ENCODE measurements at places on chromosomes 6 and 20. TPM values are rescaled to one million over a fixed set of nuclear protein-coding genes. Genes with fewer than 3 reads are reported as not detected.

MUC21 gene
- not detected for total RNA-seq

MEI4 gene
- not detected for total RNA-seq

DLL1 gene
- total RNA-seq, result 4.5 TPM

ADGRG6 gene
- 3.6 TPM for total RNA-seq

DNA sequence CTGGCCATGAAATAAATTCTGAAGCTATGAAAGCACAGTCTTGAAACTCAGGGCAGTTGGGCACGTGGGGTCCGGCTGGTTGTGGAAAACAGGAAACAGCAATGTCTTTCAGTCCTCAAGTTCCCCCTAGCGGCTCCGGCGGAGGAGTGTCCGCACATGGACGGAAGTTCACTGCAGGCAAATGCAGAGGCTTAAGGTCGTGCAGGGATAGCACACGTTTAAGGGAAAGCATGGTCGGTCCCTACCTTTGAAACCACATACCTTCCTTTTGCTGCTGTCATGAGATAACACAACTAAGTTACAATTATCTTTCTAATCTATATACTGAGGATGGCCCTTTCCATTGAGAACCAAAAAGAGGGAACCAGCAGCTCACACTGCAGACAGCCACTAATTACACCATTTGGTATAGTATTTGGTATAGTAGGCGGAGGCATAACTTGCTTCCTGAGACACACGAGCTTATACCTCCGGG, 52.6 kb upstream of the NFATC2 start:
- peak; percentile 68 for DNase-seq

- no peak for DNase-seq
Observed at GRCh38 chr6:43297644-43298564, at the start of gene SLC22A7. Gene SLC22A7, plus strand, starts transcription at chr6:43298260. Its CDS starts 99 bp downstream, at chr6:43298359.

DNA sequence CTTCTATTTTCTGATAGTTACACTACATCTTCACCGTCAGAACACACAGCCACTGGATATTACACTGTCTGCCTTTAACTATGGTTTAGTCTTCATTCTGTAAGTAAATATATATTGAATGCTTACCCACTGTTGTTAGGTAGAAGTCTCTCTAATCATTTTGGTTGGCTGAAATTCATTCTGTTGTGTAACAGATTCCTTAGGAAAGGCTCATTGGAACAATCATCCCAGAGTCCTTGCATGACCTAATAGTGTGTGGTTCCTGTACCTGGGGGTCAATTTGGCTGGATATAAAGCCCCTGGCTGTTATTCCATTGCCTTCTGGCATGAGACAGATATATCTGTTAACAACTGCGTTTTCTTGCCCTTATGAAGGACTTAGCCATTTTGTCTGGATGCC, 9.9 kb downstream of the BLOC1S5 start:
- no peak for DNase-seq

DNA sequence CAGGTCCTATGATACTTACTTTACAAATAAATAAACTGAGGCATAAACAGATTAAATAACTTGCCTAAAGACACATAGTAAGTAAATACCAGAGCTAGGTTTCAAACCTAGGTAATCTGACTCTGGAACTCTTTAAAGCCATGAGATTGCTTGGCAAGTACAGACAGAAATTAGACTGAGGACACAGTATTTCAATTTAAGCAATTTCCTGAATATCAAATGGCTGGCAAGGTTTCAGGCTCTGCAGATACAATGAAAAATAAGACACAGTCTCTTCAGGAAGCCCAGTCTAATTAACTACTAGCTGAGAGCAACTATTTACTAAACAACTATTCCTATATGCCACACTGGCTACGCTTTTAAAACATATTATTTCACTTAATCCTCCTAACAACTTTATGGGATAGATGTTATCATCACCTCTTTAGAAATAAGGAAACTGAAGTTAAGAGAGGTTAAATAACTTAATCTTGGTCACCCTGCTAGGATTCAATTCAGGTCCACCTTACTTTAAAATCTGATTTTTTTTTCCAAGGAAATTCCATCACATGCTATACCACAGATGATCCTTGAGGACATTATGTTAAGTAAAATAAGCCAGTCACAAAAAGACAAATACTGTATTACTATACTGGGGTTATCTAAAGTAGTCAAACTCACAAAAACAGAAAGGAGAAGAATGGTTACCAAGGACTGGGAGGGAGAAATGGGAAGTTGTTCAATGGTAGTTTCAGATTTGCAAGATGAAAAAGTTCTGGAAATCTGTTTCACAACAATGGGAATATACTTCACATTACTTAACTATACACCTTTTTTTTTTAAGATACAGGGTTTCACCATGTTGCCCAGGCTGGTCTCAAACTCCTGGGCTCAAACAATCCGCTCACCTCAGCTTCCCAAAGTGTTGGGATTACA, 4.1 kb downstream of the TRPC4AP start:
- no peak for DNase-seq

DNA sequence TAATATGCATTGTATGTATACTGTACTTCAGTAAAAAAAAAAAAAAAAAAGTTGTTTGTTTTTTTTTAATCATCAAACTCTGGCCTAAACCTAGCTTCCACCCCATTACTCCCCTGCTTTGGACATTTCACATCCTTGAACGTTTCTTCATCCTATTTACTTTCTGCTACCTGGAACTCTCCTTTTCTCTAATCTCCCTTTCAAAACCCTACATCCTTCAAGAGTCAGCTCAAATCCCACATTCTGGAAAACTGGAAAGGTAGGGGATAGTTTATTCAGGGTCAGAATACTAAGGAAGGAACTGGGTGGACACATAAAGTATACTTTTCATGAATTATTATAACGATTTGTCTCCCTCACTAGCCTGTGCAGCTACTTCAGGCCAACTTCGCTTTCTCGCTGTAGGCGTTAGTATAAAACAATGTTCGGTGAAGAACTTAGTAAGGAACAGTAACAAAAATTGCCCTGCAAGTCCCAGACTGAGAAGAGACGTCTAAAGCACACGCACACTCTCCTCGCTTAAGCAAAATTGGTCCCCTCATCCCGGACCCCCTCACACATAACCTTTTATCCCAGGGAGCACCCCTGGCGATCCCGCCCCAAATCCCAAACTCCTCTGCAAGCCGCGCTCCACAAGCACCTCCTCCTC, 775 bp downstream of the PIGU start:
- no peak for DNase-seq
